ENCODE measurements at places on chromosomes 1 and 21.

- no peak for DNase-seq
Measured at GRCh38 chr1:107449326-107449725, 308.5 kb downstream of the NTNG1 start.

GRCh38 chr1:195005338-195005737 lies 1602.9 kb downstream of the KCNT2 start:
- DNase-seq, result no peak

DNA sequence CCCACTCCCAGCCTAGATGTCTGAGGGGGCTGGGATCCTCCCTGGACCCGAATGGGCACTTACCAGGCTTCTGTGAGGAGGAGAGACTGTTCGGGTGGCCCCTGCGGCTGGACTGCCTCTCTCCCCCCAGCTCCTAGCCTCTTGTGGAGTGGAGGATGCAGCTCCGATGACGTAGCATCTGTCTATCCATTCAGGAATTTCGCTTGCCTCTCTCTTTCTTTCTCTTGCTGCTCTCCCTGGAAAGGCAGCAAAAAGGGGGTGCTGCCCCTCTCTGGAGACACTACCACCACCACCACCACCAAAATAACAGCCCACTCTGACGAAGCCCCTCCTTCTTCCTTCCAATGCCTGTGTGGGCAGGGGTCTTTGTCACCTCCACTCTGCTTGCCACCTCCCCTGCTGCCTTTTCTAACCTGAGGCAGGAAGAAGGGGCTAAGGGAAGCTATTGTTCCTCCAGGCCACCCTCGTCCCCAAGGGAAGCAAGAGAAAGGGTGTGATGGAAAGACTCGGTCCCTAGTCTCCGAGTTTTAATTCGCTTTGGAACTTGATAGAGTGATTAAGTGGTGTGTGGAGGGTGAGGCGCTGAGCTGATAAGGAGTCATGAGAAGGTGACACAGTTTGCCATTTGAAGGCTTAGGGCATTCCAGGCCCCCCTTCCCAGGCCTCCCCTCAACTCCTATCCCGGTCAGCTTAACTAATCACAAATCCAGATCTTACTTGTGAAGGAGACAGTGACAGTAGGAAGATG lies 60.5 kb downstream of the RHBG start:
- no peak for DNase-seq

DNA sequence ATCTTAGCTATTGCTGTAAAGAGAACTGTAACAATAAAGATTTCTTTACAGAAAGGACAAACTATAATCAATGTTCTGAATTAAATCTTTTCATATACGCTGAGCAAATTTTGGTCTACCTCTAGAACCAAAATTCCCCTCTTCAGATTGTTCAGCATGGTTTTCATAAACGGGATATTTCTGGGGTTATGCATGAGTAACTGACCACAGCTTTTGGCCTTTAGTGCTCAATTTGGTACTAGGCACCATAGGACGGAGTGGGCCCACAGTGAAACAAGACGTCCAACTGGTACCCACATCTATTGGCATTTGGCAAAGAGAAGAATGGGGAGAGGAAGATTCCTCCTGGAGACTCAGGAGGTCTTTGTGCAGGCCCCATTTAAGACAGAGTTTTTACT lies 184.5 kb downstream of the TGFBR3 start:
- DNase-seq, result no peak

- no peak for DNase-seq
Measured at GRCh38 chr1:227465256-227465655, 98.1 kb upstream of the ZNF678 start.

DNA sequence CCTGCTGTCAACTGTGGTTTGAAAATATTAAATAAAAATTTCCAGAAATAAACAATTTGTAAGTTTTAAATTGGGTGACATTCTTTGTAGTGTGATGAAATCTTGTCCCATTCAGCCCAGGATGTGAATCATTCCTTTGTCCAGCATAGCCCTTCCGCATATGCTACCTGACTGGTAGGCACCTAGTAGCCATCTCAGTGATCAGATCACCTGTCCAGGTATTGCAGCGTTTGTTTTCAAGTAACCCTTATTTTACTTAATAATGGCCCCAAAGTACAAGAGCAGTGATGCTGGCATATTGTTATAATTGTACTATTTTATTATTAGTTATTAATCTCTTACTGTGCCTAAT lies 351.6 kb upstream of the B3GALT2 start:
- DNase-seq, result no peak

DNA sequence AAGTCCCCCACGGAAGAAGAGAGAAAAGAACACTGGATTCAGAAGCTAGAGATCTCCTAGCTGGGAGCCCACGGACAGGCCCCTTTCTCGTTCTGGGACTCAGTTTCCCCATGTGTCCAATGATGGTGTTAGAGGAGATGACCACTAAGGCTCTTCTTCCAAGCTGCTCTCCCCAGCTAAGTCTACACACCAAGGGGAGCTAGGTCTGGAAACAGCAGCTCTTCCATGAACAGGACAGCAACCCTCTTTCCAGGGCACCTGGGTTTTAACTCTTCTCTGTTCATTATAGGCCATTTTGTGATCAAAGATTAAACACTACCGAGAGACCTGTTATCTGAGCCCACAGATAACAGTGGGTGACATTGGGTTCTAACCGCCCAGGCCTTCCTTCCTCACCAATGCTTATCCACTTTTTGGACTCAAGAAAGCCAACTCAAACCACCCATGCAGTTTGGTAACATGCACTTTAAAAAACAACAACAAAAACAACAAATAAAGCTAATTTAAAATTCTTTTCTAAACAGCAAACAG lies 85.9 kb downstream of the MRPL37 start:
- no peak for DNase-seq

Measured in right renal pelvis (tissue), 4 donors.